ENCODE measurements at places on chromosomes 4 and X.
A peak's percentile ranks its signal among the peaks of the same experiment; 100 is the strongest.

DNA sequence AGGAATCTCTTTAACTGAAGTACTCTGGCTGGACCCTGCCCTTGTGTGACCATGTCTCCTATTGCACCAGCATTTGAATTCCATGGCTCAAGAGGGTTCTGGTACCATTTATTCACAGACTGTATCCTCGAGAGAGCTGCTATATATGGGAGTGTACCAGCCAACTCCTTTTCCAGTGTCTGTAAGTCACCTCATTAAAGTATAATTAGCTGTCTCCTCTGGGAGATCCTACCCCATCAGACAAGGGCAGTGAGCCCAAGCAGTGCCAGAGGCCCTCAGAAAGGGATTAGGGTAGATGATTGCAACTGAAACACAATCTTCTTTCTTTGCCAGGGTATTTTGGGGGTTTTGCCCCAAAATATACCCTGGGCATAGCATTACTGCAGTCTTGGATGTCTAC is 31.6 kb downstream of the GNL3L start:
- no peak for DNase-seq

- no peak for DNase-seq
Observed at GRCh38 chrX:154006947-154007346, 12.8 kb downstream of the IRAK1 start.

GRCh38 chr4:74656596-74656995 is 137.7 kb downstream of the BTC start:
- no peak for DNase-seq

- DNase-seq = peak; percentile 30
Observed at GRCh38 chr4:156763511-156763910, 208.1 kb downstream of the PDGFC start.
